ENCODE measurements at places on chromosomes 2 and 18.

GRCh38 chr18:58359620-58360019 is 269.3 kb downstream of the ALPK2 start:
- no peak for DNase-seq

DNA sequence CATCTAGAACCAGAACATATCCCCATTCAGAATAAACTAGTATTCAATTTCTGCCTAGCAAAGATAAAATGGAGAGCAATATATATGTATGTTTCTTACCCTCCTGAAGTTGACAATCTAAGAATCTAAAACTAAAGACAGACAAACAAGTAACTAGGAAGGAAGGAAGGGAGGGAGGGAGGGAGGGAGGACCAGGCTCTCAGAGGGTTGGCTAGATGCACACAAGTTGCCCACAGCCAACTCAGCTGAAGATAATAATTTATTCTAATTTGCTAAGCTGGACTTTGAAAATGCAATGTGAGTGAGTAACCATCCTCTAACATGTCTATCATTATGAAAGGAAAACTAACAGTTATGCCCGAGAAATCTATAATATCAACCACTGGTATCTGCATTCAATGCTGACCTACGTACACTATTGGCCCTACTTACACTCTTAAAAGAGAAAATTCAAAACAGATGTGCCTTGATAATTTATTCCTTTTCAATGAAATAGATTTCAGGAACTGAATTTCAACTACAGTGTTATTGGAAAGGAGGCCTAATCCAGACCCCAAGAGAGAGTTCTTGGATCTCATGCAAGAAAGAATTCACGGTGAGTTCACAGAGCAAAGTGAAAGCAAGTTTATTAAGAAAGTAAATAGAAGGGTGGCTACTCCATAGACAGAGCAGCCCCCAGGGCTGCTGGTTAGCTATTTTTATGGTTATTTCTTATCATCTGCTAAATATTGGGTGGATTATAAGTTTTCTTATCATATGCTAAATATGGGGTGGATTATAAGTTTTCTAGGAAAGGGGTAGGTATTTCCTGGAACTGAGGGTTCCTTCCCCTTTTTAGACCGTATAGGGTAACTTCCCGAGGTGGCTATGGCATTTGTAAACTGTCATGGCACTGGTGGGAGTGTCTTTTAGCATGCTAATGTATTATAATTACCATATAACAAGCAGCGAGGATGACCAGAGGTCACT is 288.5 kb upstream of the SLC39A10 start:
- no peak for DNase-seq

GRCh38 chr2:118842661-118843482 is 4.6 kb downstream of the EN1 start:
- DNase-seq = no peak

DNA sequence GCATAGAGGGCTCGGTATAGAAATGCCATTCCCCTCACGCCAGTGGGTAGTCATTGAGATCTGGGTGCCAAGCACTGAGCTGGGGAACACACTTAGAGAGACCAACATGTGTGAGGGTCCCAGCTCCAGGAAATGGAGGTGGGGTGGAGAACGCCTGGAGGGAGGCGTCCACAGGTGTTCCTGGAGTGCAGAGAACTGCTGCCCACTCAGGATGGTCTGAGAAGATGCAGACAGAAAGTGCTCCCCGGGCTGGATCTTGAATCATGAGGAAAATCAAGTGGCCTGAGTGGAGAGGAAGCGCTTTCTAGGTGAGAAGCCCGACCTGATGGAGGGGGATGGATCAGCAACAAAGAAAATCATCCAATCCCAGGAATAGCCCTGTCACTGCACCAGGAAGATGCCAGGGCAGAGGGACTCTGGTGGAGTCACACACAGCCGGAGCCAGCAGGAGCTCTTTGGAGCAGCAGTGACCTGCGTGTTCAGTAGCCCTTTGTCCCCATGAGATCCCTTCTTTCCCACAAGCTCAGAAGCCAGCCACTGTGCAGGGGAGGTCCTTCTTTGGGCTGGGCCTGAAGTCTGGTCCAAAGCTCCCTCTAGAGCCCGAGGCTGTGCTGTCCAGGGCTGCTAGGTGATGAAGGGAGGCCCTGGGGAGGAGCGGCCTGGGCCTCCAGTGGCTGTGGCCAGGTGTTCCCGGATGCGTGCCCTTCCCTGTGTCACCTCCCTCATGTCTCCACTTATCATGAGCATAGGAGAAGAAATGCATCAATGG is 112.3 kb downstream of the RNF144A start:
- DNase-seq = no peak

- no peak for DNase-seq
Observed at GRCh38 chr2:157152362-157152761, 105.1 kb upstream of the GALNT5 start.

DNA sequence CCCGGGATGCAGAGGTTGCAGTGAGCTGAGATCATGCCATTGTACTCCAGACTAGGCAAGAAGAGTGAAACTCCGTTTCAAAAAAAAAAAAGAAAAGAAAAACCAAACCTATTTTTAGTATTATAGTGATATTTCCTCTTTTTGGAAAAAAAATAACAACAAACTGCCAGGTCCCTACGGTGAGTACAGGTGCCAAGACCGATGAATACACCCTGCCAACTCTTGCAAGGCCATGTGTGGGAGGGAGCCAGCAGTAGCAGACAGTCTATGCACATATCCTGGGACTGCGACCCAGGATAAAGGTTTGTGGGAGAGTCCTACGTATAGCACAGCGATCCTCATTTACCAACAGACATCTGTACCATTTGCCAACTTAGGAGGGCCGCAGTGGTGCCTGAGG is 69.6 kb upstream of the DNMT3A start:
- no peak for DNase-seq

DNA sequence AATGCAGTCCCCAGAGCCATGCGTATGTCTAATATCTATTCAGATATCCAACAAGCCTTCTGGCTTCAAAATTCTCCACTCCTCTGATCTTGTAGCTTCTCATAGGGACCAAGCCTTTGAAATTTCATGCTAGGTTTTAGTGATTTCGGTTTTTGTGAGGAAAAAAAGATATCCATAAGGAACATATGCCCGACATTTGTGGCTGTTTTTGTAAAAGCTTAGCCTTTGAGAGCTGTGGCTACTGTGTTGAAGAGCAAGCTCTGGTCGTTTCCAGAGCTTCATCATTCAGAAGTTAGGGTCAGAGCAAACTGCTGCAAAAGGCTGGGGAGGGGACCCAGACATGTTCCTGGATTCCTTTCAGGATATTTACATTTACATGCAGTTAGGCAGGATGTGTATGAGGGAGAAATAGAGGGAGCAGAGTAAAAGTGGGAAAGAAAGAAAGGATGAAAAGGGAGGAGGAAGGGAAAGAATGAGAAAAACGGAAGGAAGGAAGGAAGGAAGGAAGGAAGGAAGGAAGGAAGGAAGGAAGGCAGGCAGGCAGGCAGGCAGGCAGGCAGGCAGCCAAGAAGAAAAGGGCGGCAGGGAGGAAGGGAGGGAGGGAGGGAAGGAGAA is 70.2 kb downstream of the NCKAP5 start:
- DNase-seq = no peak

- DNase-seq = no peak
Observed at GRCh38 chr2:107393516-107393915, 433.2 kb upstream of the RGPD4 start.

GRCh38 chr2:25073914-25074313 is 32.0 kb downstream of the EFR3B start:
- DNase-seq = no peak

- DNase-seq = no peak
Observed at GRCh38 chr2:229431327-229431954, 160.4 kb upstream of the PID1 start.

DNA sequence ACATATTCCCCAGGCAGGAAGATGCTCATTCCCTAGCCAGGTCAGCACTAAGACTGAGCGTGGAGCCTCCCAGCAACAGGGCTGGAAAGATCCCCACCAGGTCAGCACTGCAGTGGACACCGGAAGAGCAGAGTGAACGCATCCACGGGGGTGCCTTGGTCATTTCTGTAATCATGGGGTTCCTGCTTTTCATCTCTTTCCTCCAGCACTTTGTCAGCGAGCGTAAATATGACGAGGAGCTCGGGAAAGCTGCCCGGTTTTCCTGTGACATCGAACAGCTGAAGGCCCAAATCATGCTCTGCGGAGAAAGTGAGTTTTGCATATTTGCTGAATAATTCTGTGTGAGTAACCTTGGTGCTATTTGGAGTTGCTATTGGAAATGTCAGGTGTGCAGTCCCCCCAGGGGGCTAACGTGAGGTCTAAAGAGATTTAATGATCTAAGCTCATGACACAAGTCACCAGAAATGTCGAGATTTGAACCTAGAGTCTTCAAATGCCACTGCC is 40.1 kb downstream of the KCTD18 start:
- DNase-seq = no peak

DNA sequence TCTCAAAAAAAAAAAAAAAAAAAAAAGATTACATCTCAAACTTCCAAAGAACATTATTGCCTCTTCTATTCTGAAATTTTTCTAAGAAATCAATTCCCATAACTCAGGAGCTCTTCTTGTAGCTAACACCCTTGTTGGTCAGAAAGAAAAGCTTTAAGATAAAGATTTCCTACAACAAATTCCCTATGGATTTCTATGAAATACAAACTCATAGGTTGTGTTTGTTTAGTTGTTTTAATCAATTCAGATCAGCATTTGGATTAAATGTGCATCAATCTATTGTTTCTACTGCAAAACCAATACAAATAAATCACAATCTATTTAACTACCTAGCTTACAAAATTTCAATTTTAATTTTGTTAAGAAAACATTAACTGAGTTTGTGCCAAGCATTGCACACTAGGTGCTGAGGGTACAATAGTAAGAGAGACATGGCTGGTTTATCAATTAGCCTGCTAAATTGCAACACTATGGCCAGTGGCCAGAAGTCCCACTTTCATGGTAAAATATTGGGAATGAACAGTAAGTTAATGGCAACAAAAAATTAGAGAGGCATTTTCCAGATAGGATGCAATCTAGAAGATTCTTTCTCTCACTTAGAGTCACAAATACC is 80.2 kb upstream of the MYCN start:
- no peak for DNase-seq
